ENCODE measurements at places on chromosomes 1 and 21. TPM values are rescaled to one million over a fixed set of nuclear protein-coding genes. Genes with fewer than 3 reads are reported as not detected.

TTC22 gene
- not detected for total RNA-seq

PRDM16 gene
- total RNA-seq, result 0.13 TPM

TEKT2 gene
- total RNA-seq, result not detected

CTPS1 gene
- total RNA-seq, result 49.3 TPM

SH2D5 gene
- total RNA-seq, result 0.80 TPM

All from thoracic aorta endothelial cell (primary cell).